Endothelial cell of umbilical vein (primary cell): ENCODE measurements at places on chromosomes 4 and X.

DNA sequence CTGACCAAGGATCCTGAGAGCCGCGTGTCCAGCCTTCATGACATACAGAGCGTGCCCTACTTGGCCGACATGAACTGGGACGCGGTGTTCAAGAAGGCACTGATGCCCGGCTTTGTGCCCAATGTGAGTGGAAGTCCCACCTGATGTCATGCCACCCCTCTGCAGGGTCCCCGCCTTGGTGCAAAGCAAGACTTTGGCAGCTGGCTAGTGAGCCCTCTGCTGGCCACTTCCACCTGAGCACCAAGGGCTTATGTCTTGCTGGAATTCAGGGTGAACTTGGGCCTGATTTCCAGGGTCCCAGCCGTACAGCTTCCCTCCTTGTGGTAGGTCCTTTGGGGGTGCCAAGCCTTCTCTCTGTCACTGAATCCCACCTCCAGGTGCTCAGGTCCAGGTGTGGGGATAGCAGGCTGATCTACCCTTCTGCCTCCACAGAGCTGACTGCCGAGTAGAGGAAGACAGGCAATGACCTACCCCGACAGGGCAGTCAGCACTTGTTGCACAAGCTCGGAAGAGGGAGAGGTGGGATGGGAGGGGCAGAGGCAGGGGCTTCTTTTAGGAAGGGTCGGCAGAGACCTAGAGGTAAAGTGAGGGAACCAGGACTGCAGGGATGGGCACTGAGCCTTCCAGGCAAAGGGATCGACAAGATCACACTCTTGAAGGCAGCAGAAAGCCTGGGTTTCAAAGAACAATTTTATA, 248.1 kb downstream of the EVC2 start:
- peak; percentile 7 for DNase-seq

GRCh38 chr4:85967872-85968271, 392.0 kb downstream of the MAPK10 start:
- no peak for DNase-seq

DNA sequence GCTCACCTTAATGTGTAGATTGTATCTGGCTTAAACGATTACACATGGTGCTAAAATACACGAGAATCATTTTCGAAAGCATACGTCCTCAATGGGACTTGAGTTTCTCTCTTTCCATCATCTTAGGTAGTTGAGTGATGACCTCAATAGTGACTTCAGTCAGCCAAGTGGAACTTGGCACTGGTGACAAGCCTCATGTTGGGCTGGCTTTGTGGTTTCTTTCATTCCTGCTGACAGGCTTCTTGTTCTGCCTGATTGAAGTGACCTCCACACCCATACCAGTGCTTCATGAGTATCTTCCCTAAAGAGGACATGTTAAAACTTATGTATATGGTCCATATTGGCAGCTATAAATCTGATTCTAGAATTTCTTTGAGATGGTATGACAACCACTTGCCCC, 159.1 kb upstream of the WDR1 start:
- DNase-seq, result no peak

DNA sequence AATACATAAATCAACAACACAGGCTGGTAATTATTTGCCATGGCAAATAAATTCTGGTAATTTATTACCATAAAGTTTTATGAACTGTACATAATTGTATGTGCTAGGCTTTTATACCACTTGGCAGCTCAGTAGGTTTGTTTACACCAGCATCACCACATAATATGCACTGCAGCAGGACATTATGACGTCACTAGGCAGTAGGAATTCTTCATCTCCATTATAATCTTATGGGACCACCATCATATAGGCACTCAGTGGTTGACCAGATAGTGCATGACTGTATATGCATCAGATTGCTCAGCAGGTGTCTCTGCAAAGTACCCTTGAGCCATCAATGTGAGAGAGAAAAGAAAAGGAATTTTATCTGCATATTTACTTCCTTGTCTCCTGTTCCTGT, 295.4 kb downstream of the CFAP47 start:
- DNase-seq, result no peak

DNA sequence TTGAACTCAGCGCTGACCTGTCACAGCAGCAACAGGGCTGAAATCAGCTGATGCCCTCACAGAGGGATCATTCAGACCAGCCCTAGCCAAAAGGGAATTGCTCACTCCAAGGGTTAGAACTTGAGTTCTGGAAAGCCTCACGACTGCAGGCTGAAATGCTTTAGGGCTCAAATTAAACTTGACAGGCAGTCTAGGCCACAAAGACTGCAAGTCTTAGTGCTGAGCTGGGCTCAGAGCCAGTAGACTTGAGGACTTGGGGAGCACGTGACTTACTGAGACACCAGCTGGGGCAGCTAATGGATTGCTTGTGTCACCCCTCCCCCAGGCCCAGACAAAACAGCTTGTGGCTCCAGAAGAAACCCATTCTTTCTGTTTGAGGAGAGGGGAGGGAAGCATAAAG, 119.0 kb upstream of the SLC6A14 start:
- DNase-seq, result no peak

GRCh38 chr4:52852041-52852440, 10.1 kb upstream of the RASL11B start:
- no peak for DNase-seq

GRCh38 chr4:76435528-76436319, 695 bp downstream of the SHROOM3 start:
- DNase-seq, result no peak

DNA sequence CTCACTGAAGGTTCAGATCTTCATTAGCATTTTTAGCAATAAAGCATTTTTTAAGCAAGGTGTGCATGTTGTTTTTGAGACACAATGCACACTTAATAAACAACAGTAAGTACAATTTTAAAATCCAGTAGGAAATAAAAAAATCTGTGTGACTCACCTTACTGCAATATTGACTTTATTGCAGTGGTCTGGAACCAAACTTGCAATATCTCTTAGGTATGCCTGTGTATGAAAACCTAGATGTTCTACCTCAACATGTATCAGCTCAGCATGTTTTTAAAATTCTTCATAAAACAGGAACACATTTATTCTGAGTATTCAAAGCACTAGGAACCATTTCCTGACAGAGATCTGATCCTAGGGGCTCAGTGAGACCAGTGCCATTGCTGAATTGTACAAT, 26.7 kb downstream of the NR0B1 start:
- DNase-seq, result peak; percentile 1

DNA sequence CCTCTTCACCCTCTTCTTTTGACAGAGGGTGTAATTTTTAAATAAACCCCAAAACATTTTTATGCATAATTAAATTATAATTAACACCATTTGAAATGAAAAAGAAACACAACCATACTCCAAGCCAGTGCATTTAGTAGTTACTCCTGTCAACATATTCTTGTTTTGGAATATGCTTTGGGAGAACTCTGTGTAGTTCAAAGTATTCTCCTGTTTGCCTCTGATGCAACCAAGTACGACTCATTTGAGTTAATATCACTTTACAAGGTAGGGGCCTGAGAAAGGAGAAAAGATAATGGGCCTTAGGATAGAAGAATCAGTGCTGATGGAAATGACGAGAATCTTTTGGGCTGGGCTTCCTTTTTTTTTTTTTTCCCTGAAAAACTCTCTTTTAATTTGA, 2.7 kb downstream of the PTPN13 start:
- DNase-seq, result no peak

GRCh38 chr4:92305878-92306520, 2.2 kb downstream of the GRID2 start:
- DNase-seq, result no peak

DNA sequence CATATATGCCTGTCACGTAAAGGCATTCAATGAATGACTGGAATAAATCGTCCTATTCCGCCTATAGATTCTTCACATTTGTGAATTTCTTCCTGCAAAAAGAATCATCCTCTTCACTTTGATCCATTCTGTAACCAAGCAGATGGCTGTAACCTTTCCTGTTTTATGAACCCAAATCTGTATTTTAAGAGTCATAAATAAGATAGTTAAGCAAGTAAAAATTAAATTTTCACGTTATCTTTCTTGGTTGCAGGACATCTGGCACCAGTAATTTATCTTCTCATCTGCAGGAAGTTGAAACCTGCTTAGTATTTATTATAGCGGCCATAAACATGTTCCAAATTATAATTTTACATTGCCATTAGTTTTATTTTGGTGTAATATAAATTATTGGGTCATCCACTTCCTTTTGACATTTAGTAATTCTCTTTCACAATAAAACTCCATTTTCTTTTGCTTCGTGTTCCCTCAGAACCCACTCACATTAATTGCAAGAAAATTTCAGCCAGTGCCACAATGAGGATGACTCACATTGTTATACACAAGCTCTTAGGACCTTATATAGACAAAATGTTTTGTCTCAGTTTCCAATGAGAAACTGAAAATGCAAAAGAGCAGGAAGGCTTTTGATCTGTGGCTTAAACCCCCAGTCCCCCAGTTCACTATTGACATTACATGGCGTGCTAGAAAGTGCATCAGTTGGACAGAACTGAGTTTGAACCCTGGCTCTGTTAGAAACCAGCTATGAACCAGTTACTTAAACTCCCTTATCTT, 51.1 kb downstream of the TMEM156 start:
- peak; percentile 43 for DNase-seq

DNA sequence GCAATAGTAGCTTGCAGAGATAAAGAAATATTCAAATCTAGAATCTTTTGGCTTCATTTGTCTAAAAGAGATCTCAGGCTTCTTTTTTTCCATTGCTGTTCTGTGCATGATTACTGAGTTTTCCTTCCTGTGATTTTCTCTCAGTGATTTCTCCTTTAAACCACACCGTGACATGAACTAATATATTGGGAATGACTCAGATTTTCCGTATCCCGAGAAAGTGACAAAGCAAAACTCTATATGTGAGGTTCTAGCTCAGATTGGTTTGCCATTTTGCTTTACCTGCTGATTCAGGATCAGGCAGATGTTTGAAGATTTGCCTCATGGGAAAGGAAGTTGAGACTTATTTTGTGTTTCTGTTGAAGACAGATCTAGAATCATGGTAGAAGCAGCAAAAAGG, 59.4 kb downstream of the MTHFD2L start:
- peak; percentile 61 for DNase-seq

- DNase-seq, result peak; percentile 54
Measured at GRCh38 chr4:85005865-85006377, 39.4 kb upstream of the WDFY3 start.

- no peak for DNase-seq
Measured at GRCh38 chr4:83556816-83557215, 20.9 kb downstream of the GPAT3 start.

GRCh38 chrX:27918799-27919198, 62.5 kb downstream of the DCAF8L1 start:
- DNase-seq, result peak; percentile 13
